ENCODE measurements at places on chromosomes 7 and 10.

GRCh38 chr10:68208424-68209042 is 23.4 kb downstream of the ATOH7 start:
- peak; percentile 84 for DNase-seq

DNA sequence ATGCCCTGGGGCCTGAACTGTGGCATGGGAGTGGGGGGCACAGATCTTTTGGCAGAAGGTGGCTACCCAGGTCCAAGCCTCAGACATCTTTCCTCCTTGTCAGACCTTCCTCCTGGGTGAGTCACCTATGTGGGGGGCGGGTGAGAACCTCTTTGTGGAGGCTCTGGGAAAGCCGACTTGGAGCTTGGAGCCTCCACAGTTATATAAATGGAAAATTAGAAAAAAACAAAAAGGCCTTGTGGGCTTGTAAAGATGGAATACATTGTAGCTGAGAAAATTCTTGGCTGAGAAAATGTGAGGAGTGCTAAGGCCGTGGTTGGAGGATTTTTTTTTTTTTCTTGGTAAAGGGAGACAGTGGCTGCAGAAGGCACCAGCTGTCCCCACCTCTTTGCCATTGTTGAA is 292.5 kb downstream of the CCDC3 start:
- DNase-seq, result no peak

- DNase-seq, result no peak
Observed at GRCh38 chr7:145812218-145812617, 304.4 kb upstream of the CNTNAP2 start.

DNA sequence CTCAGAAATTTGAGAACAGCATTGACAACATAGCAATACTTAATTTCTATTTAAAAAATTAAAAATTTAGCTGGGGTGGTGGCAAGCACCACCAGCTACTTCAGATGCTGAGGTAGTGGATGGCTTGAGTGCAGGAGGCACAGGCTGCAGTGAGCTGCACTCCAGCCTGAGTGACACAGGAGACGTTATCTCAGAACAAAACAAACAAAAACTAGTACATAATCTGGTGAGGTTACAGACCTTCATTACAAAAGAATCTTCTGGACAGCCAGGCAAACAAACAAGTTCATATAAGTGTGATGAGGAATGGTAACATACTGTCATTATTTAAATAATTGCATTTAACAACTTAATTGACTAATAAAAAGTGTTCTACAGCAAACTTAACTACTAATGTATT is 77.0 kb upstream of the OIT3 start:
- DNase-seq, result no peak

- peak; percentile 28 for DNase-seq
Observed at GRCh38 chr7:24572393-24572996, 757 bp upstream of the PALS2 start.

DNA sequence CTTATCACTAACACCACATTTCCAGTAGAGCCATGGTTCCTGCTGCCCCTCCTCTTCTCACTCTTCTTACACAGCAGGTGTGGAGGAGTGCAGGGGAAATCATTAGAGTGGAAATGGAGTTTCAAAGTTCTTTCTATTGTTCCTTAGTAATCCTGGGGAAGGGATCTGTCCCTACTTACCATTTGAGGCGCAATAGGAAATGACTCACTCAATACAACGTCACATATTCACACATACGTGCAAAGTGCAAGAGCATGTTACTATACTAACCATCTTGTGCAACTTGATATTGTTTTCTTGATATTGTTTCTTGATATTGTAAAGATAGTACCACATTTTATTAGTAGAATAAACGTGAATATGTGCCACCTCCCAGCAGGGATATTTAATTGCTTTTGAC is 1010.2 kb downstream of the DNAJB9 start:
- DNase-seq, result peak; percentile 31

- peak; percentile 12 for DNase-seq
Observed at GRCh38 chr7:86889501-86889900, 170.0 kb downstream of the ELAPOR2 start.

GRCh38 chr7:39510864-39511354 is 55.3 kb upstream of the YAE1 start:
- DNase-seq, result no peak

GRCh38 chr7:51785876-51786275 is 469.3 kb upstream of the COBL start:
- DNase-seq, result no peak

- DNase-seq, result no peak
Observed at GRCh38 chr7:157579425-157579824, 242.6 kb downstream of the DNAJB6 start.

DNA sequence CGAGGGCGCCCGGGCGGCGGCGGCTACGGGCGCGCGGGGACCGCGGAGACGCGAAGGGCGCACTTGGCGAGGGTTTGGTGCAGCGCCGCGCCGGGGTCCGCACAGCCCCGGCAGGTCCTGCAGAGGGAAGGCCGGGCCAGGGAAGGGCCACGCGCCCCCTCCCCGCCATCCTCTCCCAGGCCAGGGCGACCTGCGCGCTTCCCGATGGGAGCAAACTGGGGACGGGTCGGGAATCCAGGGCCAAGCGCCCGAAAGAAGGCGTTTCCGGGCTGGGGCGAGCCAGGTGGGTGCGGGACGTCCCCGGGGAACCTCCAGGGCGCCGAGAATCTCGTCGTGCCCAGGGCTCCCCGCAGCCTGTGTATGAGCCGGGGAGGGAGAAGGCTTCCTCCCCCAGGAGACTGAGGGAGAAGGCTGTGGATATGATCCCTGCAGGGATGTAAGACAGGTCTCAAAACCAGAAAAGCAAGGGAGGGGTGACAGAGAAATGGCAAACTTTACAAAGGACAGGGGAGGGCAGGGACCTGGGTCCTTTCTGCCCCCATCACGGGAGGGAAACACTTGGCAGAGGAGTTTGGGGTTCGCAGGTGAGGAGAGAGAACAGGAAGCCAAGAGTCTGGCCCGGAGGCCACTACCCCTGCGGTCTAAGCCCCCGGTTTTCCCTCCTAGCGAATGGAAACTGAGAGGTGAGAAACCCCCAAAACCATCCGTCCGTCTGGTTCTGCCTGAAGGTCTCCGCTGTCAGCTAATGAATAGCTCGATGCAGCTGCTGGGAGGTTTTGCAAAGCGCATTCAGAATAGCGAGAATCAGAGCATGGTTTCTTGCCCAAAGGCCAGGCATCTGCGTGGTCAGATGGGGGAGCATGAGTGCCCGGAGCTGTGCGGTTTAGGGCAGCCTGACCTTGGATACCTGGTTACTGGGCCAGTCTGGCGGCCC is 674 bp downstream of the AMZ1 start:
- DNase-seq, result no peak

DNA sequence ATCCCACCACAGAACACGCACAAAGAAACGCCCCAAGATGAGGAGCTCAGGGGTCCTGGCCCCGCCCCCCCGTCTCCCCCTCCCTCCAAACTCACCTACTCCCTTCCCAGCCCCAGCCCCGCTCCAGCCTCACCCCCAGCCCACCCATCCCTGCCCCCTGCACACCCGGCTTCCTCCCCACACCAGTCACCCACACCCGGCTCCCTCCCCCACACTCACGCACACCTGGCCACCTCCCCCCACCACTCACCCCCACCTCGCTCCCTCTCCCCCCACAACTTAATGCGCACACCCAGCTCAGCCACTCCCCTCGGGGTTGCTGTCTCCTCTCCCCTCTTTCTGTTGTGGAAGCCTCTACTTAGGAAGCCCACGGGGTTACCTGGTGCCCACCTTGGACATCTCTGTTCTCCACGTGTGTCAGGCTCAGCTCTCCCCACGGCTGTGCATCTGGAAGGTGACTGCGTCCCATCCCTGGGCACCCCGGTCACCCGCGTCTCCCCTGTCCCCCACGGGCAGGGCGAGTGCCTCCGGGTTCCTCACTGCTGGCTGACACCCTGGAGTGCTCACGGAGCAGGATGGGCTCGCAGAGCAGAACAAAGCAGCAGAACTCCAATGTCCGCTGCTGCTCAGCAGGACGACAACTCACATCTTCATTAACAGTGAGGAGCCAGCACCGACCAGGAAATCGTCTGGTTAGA is 166.8 kb downstream of the USP6NL start:
- no peak for DNase-seq

Measured in OCI-M1 (cell line).